ENCODE measurements at places on chromosomes 7 and 10.

- DNase-seq, result no peak
These were observed 40.6 kb upstream of the PIK3CG start for GRCh38 chr7:106824458-106824857.

GRCh38 chr7:102079140-102080018 is 207.3 kb upstream of the SH2B2 start:
- no peak for DNase-seq

DNA sequence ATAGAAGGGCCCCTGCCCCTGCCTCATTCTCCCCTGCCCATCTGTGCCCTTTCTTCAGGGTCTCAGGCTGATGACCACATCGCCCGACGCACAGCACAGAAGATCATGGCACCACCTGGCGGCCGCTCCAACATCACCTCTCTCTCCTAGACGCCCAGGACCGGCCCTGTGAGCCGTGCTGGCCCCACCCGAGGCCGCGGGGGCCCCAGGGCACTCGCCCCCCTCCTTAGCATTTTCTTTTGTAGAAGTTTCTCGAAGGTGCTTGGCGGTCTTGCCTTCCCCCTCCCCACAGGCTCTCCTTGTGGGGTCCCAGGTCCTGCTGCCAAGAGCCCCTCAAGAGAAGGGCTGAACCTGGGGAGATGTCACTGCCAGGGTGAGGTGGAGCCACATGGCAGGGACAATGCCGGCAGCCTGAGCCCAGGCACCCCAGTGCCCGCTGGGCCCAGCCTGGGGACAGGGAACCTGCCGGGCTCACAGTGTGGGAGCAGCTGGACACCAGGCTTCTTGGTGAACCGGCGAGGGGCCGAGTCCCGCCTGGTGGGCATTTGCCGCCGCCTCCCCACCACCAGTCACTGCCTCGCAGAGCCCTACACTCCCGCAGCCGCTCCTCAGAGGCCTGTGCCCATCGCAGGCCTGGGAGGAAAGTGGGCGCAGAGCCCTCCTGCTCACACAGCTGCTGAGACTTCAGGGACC is 18.2 kb downstream of the DPYSL4 start:
- no peak for DNase-seq

DNA sequence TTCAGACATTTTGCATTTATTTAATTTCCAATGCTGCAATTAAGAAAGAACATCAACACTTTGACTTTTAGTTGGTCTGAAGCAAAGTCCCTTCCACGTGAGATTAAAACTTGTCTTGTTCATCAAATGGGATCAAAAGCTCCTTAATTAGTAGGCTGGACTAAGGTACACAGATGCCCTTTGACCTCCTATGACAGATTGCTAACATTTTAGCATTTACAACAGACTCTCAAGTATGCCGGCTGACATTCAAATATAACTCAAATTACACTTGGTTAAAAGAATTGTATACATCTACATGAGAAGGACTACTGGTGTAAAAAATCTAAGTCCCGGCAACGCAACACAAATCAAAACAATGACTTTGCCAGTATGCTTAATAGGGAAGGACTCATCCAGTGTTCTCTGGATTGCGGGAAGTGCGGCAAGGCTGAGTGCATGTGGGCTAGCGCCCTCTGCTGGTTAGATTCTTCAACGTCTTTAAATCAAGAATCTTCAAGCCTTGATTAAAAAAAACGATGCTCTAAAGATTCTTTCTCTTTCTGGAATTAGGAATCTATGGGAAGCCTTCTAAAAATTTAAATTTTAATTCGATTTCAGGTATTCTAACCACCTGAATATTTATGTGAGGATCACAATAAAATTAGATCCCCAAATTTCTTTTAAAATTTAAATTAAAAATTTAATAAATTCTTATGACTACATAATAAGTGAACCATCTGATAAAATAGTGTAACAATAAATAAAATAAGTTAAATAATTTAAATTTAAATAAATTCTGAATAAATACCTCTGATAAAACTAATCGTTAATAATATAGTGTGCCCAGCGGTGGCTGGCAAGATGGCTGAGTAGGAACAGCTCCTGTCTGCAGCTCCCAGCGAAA is 444.7 kb downstream of the DGKB start:
- peak; percentile 60 for DNase-seq

- no peak for DNase-seq
These were observed at the start of gene SCRN1 for GRCh38 chr7:29989257-29989995. Gene SCRN1, minus strand, starts transcription at chr7:29989801. Its CDS starts 20,734 bp downstream, at chr7:29969067.

DNA sequence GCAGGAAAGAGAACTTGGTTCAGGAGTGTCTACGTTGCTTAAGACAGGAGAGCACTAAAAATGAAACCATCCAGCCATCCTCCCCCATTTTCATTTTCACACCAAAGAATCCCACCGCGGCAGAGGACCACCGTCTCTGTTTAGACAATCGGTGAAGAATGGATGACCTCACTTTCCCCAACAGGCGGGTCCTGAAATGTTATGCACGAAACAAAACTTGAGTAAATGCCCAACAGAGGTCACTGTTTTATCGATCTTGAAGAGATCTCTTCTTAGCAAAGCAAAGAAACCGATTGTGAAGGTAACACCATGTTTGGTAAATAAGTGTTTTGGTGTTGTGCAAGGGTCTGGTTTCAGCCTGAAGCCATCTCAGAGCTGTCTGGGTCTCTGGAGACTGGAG is 1.4 kb upstream of the IL6 start:
- DNase-seq, result no peak

DNA sequence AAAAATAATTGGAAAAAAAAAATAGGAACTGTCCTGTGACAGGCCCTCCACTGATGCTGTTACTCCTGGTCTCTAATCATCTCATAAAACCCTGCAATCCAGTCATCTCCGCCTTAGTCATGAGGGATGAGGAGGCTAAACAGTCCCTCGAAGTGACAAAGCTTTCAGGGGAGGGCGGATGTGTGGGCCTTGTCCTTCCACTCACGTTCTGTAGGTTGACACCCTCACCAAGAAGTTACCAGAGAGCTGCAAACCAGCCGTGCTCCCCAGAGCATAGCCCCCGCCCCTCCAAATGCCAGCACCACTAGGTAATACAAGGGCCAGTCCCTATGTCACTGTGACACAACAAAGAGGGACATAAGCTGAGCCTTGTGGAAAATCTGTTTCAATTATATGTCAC is 11.9 kb downstream of the COBL start:
- DNase-seq, result no peak

- DNase-seq, result no peak
These were observed 5.8 kb upstream of the ITIH5 start for GRCh38 chr10:7672341-7673134.

DNA sequence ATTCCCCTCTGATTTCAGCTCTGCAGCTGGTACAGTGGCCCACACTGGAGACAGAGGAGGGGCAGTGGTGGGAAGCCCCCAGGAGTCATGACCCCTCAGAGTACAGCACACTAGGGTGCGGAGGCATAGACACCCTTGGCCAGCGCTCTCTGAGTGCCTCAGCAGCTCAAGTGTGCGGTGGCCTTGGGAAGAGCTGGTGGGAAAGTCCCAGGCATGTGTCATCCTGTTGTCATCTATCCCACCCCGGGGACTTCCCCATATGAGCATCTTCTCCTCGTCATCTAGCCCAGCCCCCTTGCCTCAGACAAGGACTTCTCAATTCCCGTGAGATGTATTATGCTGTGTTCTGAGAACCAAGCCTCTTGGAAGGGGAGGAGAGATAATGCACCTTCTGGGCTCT is 15.6 kb upstream of the PPIF start:
- no peak for DNase-seq

DNA sequence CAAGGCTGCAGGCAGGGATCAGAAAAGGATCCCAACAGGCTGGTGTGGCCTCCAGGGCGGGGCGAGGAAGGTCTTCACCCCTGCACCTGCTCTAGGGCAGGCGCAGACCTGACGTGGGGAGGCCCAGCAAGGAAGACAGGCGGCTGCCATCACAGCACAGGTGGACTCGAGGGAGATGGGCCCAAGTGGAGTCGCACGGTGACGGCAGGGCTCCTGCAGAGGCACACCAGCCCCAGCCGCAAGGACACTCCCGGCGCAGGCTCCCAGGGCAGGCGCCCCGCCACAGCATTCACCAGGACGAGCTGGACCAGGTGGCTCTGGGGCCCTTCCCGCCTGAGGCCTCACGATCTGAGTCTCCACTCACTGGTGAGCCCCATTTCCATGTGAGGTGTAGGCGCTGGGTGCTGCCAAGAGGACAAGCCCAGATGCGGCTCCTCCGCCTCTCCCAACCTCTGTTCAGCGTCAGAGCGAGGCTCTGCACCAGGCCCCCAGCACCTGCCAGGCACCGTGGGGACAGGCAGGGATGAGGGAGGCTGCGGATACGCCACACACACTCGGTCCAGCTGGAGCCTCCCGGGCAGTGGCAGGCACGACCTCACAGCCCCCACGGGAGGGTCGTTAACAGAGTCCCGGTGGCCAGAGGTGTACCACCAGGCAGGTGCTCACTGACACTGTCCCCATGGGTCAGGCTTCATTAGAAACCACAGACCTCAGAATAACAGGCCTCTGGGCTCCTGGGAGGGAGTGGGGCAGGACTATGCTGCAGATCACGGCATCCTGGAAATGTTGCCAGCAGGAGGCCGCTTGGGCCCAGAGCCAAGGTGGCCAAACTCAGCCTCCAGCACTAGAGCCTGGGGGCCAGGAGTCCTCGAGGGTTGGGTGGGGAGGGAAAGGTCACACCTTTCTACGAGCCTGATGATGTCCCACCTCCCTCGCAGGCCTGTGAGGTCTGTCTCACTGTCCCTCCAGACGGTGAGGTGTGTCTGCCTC is 111.6 kb downstream of the MAD1L1 start:
- no peak for DNase-seq

DNA sequence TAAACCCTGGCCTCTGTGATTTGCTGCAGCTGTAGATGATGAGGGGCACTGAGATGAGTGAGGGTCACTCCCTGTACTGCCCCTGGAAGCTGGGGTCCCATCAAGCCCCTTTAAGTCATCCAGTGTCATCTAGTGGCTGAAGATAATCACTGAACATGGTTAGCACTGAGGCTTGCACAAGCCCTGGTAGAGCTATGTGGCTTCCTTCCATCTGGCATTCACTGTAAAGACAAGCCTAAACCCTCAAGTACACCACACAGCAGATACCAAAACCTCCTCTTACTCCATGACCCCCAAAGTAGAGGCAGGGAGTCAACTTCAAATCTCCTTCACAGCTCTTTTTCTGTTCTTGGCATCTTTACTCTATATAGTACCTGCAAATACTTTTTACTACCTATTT is 72.7 kb upstream of the MRLN start:
- DNase-seq, result no peak

DNA sequence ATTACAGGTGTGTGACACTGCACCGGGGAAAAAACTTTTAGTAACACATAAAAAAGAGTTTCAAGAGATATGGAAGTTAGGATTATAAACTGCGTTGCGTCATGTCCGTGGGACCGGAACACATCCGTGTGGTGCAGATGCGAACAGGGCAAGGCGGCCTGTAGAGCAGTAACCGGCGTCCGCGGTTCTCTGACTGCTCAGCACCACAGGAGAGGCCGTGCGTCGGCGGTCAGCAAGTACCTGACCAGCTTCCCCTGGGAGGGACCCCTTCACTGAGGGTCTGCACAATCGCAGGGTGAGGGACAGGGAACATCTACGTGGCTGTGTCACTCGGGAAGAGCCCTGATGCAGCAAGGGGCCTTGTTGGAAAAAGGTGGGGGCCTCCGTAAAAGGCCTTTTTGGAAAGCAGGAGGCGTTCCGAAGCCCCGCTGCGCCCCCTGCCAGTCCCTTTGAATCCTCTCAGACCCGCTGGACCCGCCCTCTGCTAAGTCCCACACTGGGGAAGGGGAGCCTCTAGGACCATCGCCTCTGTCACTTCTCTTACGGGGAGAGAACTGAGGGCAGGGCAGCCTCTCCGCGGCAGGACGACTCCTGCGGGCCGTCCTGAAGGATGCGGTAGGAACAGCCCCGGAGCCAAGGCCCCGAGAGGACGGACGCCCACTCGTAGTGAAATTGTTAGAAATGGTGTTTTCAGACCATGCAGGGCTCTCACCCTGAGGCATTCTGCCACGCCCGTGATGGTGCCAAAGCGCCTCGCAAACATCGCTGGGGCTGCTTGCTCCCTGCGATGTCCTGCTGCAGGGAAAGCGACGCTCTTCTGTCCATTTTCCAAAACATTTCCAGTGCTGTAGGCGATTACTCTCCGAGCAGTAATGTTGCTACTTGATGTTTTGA is 771.6 kb upstream of the COBL start:
- no peak for DNase-seq

DNA sequence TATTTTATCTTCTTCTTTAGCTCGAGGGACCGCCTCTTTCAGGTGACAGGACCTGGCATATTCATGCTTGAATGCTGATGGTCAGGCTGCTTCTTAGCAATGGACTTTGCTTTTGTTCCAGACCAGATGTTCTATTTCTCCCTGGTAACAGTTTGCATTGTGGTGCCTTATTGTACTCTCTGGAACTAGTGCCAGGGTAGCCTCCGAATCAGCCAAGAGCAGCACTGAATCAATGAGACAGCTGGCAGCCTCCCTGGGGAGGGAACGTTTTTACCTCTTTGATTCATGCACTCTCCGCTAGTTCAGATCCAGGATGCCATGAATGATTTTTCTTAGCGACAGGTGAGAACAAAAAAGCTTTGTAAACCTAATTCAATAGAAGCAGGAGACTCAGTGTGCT is 54.1 kb upstream of the NXPH1 start:
- peak; percentile 98 for DNase-seq

- no peak for DNase-seq
These were observed 341.7 kb downstream of the GFRA1 start for GRCh38 chr10:115931309-115931708.

DNA sequence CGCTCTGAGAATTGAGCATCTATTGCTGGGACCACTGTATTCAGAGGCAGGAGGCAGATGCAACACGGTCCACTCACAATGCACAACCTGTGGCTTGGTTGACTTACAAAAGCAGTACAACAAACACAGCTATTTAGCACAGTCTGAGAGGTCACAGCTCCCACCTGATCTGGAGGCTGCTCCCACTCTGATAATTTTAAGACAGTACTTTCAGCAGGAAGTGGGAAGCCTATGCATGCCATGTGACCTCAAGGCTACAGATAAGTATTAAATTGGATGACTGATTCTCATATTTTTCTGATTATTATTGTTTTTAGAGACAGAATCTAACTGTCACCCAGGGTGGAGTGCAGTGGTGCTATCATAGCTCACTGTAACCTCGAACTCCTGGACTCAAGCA is 659.3 kb downstream of the PARD3 start:
- DNase-seq, result no peak

GRCh38 chr10:94123258-94123995 is 129.7 kb downstream of the PLCE1 start:
- DNase-seq, result no peak
